ENCODE measurements at places on chromosomes 7 and 10.

- DNase-seq, result no peak
Measured at GRCh38 chr7:140726281-140726680, 29.8 kb downstream of the NDUFB2 start.

DNA sequence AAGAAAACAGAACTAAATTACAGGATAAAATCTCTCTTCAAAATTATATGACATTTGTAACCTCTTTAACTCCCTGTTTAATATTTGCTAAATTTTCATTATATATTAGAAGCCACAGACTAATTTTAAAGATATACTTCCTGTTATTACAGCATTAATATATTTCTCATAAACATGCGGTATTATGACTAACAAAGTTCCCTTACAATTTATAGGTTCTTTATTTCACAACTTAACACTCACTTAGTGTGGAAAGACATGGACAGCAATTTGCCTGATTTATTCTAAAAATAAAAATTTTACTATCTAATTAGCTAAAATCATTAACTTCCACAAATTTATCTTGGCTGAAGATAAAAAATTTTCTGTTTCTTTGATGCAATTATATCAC lies 29.0 kb downstream of the CTNNA3 start:
- DNase-seq, result no peak

GRCh38 chr10:48670978-48671913 lies 13.4 kb upstream of the WDFY4 start:
- no peak for DNase-seq

- DNase-seq, result no peak
Measured at GRCh38 chr10:133110609-133111275, 23.0 kb downstream of the ADGRA1 start.

DNA sequence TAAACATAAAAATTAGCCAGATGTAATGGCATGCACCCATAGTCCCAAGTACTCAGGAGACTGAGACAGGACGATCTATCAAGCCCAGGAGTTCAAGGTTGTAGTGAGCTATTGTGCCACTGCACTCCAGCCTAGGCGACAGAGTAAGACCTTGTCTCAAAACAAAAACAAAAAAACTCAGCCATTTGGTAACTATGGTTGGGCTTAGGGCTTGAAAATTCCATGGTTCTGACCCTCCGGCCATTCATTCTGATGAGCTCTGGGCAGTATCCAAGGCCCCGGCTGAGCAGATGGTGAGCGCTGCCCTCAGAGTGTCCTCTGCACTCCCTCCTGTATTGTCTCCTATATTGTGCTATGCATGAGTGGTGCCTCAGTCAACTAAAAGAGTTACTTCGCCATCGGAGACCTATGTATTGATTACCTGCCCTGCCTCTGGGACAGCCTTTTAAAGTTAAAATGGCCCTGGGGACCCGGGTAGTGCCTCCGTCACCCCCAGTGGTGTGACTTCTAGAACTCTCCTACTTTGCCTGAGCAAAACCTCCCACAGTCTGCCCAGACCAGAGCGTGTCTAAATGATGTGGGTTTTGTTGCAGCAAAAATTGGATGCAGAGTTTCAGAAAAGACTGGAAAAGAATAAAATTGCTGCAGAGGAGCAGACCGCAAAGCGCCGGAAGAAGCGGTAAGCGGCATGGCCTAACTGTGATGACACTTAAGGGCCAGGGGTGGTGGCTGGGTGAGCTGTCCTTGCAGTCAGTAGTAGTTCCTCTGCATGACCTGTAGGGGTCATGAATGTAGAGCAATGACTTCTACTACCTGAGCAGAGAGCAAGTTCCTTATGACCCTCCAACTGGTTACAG lies 8.1 kb downstream of the PRKRIP1 start:
- no peak for DNase-seq

GRCh38 chr10:113261611-113262091 lies 291.2 kb upstream of the HABP2 start:
- no peak for DNase-seq

- no peak for DNase-seq
Measured at GRCh38 chr7:92685136-92686042, 95.2 kb upstream of the FAM133B start.
